Stimulated activated naive CD4-positive, alpha-beta T cell treated with Interleukin-2 at 50 U/mL for 16 hours (primary cell): ENCODE measurements at places on chromosomes 12 and 14.

DNA sequence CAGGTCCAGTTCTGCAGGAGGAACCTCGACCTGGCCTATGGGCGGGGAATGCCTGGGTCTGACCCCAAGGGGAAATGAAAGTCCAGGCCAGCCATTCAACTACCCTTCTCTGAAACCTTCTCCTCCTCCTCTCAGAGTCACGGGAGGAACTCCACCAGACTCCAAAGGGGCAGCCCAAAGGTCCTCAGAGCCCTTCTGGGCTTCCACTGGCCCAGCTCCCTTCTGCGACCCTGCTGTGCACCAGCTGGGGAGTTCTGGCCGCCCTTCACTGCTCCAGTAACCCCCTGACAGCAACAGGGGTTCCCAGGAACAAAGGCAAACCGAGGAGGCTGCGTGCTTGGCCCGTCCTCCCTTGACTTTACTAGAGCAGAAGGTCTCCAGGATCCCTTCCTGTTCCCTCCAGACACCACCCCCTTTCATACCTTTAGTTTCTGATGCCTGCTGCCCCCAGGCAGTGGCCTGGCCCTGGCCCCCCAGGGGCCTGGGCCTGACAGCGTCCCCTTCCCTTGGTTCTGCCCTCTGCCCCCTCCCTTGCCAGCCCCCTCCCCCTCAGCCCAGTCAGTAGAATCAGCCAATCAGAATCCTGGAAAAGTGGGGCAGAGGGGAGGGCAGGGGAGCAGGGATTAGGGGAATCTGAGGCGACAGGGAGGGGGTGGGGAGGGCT is 850 bp upstream of the ZNF385A start:
- no peak for DNase-seq

- no peak for DNase-seq
Measured at GRCh38 chr14:83355609-83356008, 1822.0 kb upstream of the SEL1L start.

GRCh38 chr12:10301103-10301502 is 6.6 kb upstream of the KLRD1 start:
- DNase-seq, result no peak

GRCh38 chr12:103707446-103707845 is 120.4 kb downstream of the STAB2 start:
- DNase-seq, result no peak

- DNase-seq, result no peak
Measured at GRCh38 chr12:120076651-120077050, 39.9 kb downstream of the RAB35 start.

- no peak for DNase-seq
Measured at GRCh38 chr14:78921856-78922255, 751.7 kb downstream of the NRXN3 start.
